NCI-H460 (cell line): ENCODE measurements at places on chromosomes 1 and 21.

DNA sequence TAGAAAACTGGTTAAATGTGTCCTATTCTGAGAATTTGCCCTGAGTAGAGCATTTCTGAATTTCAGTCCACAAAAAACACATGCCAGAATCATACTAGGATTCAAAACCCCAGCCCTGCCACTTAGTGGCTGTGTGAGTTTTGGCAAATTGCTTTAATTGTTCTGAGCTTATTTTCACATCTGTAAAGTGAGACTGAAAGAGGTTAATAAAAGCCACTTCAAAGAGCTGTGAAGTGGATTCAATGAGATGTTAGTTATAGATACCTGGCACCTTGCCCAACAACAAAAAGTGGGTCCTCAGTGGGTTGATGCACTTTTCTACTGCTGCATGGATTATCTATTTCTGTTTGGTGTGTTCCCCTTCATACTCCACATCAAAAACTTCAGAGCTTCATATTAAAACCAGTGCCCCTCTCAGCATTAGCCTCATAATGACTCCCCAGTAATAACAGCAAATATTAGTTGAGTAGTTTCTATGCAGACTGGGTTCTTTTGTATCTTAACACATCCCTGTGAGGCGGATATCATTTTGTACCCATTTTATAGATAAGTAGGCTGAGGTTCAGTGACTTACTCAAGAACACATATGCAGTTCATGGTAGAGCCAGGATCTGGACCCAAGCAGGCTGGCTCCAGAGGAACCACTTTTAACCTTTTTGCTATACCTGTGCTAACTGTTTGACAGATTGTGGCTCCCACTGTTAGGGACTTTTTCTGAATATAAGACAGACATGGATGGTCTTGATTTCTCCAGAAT lies 14.2 kb upstream of the ADORA3 start:
- DNase-seq, result no peak

DNA sequence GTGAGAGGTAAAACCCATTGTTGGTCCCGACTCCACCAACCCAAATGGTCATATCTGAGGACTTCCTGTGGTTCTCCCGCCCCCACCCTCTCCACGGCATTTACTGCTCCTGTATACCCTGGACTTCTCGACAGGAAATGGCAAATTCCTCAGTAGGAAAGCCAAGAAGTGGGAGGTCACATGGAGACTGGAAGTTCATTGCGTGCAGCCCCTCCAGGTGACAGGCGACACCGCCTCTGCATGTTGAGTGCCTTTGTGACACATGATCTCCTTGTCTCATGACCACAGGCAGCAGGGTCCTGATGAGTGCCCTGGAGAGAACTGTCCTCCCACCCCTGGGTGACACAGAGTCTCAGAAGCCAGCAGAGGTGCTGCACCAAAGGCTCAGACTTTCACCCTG lies 24.2 kb downstream of the ERG start:
- DNase-seq, result no peak

DNA sequence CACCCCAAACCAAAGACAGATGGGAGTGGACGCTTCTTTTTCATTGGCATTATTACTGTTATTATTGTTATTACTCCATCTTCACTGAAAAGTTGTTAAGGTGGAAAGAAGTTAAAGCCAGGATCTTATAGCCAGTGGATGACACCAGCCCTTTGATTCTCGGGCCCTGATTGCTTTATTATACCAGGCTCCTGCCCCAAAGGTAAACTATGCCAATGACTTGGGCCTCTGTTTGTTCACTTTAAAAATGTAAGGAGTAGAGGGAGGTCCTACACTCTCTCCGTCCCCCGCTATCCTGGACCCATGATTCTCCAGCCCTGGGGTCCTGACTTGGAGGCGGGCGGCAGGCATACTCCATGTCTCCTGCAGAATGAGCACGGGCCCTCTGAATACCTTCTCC lies 106.8 kb downstream of the TOMM20 start:
- no peak for DNase-seq

- DNase-seq, result no peak
Observed at GRCh38 chr1:244371242-244372141, 80.2 kb downstream of the ADSS2 start.

DNA sequence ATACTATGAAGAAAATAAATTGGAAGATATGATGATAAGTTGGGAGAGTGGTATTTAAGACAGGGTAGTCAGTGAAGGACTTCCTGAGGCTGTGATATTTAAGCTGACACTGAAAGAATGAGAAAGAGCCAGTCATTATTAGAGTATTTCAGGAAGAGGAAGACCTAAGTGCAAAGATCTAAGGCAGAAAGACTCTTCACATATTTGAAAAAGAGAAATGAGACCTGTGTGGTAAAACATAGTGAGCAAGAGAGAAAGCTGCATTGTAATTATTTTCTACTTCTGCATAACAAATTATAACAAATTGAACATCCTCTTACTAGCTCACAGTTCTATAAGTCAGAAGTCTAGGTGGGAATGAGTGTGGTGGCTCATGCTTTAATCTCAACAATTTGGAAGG lies 34.6 kb upstream of the DOCK7 start:
- no peak for DNase-seq

- DNase-seq, result no peak
Observed at GRCh38 chr1:115815694-115816093, 25.2 kb downstream of the NHLH2 start.

DNA sequence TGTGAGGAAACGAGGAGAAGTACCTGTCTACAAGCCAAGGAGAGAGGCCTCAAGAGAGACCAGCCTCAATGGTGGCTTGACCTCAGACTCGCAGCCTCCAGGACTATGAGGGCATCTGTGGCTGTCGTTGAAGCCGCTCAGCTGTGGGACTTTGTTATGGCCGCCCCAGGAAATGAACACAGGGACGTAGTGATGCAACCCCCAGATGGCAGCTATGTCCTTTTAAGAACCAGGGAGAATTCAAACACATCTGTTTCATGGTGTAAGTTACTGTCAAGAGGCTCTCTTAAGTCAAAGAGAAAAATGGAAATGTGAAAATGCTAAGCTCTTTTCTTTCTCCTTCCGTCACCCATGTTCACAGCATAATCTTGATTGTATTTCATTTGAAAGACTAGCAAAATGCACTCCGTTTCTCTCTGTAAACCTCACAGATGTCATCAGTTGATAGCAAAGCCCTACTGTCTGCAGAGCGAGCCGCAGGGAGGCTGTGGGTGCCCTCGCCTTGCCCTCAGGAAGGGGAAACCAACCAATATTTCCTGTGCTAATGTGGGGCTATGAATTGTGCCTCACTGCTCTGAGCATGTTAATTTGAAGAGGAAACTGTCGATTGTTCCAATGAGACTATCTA lies 21.3 kb downstream of the UBASH3A start:
- no peak for DNase-seq

DNA sequence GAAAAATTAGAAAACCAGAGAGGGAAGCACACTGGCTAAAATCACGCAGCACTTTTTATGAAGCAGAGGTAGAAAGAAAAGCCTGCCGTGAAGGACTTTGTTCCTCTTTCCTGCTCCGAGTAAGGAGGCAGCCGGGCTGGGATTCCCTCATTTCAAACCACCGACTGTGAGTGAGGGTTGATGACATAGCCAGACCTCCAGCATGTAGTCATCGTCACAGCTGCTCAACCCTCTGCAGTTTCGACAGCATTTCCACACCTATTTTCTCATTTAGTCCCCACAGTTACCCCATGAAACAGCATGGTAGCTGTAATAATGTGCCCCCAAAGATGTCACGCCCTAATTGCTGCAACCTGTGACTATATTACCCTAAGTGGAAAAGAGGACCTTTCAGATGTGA lies 35.3 kb downstream of the FCRL5 start:
- no peak for DNase-seq

DNA sequence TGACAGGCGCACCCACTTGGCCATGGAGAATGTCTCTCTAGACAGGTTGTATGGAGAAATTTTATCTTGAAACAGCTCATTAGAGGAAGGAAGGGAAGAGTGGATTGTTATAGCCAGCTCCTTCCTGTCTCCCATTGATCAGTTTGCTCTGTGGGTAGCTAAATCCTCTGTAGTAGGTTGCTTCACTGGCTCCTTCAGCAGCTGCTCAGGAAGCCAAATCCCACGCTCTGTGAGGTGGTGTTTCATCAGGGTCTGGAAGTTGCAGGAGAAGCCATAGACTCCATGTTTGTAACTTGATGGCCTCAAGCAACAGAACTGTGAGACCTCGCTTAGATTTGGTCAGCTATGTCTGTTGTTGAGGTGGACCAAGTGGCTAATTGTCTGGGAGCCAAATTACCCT lies 6.8 kb upstream of the NFYC start:
- no peak for DNase-seq

- DNase-seq, result peak; percentile 40
Observed at GRCh38 chr1:174982971-174983689, 16.6 kb upstream of the CACYBP start.

DNA sequence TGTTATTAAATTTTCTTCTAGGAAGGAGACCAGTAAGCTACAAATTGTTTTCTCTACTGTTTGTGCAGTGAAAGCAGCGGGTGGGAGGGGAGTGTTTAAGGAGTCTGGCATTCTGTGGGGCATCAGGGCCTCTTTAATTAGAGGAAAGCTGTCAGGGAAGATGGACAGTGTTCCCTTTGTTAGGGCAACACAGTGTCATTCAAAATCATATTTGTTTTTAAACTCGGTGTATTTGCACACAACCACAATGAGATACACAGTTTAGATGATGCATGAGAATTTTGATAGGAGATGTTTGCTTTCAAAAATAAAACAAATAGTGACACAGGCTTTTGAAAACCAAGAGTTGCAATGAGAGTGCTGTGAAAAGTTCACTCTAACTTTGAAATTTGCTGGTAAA lies 15.1 kb upstream of the ST6GALNAC3 start:
- peak; percentile 20 for DNase-seq

GRCh38 chr1:42937836-42938644 lies 20.6 kb downstream of the SLC2A1 start:
- no peak for DNase-seq

GRCh38 chr1:33191731-33192275 lies 10.0 kb upstream of the TRIM62 start:
- DNase-seq, result no peak

GRCh38 chr1:147892731-147893214 lies 9.8 kb upstream of the GJA8 start:
- DNase-seq, result peak; percentile 71

DNA sequence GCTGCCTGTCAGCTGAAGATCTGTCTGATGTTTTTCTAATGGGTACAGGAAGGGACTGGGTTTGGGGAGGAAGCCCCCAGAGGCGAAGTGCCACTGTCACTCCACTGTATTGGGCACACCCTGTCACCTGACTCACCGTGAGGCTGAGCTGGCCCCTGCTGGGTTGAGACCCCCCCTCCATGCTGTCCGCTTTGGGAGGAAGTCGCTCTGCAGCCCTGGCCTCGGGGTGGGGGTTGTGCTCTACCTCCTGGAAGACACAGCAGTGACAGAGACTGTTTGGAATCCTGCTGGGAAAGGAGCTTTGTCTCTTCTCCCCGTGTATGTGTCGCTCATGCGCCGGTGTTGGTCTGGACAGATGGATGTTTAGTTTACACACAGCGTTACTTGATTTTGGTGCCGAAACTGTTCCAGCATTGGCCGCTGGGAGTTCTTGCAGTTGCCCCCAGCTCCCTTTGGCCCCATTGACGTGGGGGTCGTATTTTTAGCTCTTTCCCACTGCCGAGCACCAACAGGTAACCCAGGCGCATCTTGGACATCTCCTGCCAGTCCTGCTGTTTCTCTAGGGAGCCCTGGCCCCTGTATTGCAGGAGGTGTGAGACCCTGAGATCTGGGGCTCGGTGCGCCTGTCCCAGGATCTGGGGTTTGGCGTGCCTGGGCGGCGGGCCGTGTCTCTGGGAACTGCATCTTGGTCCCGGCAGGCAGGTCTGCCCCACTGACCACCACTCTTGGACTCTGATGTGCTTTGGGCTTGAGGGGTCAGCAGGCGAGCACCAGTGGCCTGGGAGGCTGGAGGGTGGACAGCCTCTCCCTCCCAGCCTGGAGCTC lies 30.3 kb downstream of the SLX9 start:
- DNase-seq, result no peak

DNA sequence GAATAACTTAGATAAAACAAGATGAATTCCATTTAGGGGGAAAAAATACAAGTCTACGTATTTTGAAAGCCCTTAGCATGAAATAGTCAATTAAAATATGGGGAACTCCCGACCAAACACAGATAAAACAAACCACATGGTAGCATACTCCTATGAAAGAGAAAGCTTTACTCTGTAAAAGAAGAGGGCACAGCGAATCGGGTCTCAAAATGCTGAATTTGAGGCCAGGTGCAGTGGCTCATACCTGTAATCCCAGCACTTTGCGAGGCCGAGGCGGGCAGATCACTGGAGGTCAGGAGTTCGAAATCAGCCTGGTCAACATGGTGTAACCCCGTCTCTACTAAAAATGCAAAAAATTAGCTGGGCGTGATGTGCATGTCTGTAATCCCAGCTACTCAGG lies 116.9 kb upstream of the TIAM1 start:
- no peak for DNase-seq

- DNase-seq, result no peak
Observed at GRCh38 chr21:38973552-38973951, 167.8 kb downstream of the ETS2 start.

GRCh38 chr1:116886291-116886878 lies 23.3 kb upstream of the PTGFRN start:
- DNase-seq, result no peak

GRCh38 chr1:75672528-75673393 lies 51.7 kb upstream of the ACADM start:
- peak; percentile 47 for DNase-seq

DNA sequence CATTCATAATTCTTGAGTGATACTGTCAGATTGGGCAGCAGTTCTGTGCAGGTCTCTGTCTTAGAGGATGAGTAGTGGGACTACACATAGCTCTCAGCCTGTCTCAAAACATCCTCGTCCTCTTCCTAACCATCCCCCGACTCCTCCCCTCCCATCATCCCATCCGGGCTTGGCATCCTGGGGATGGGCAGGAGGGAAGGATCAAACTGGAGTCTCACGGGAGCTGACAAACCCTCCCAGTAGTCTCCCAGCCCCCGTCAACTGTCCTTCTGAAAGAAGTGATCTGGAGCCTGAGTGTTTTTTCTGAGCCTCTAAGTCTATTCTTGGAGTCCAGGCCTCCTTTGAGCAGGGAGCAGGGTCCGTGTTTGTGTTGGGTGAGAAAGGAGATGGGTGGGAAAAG lies 102.0 kb downstream of the PAX7 start:
- DNase-seq, result no peak

GRCh38 chr1:100292711-100293110 lies 26.7 kb downstream of the RTCA start:
- no peak for DNase-seq

GRCh38 chr1:109208836-109209463 lies 4.8 kb upstream of the SARS1 start:
- no peak for DNase-seq

DNA sequence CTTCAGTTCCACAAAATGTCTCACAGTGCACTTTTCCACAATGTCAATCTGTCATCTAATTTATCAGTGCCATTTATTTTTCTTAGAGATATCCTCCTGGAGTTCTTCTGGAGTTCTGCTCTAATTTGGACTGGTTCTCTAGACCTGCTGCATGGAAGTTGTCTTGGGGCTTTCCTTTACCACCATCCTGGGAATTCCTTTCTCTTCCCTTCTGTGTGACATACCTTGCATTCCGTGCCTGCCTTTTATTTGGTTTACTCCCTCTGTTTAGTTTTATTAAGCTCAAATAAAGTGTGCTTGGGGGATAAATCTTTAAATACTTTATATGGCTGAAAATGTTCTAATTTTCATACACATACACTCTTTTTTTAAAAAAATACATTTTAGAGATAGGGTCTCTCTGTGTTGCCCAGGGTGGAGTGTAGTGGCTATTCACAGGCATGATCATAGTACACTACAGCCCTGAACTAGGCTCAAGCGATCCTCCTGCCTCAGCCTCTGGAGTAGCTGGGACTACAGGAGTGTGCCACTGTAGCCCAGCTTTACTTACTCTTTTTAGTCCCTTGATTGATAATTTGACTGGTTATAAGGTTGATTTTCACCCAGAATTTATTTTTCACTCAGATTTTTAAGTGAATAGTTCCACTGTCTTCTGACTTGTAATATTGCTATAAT lies 14.4 kb downstream of the MTF2 start:
- DNase-seq, result no peak
